ENCODE measurements at places on chromosomes 5 and 9.

- DNase-seq = no peak
These were observed 113.0 kb upstream of the TRIM32 start for GRCh38 chr9:116574027-116574679.

DNA sequence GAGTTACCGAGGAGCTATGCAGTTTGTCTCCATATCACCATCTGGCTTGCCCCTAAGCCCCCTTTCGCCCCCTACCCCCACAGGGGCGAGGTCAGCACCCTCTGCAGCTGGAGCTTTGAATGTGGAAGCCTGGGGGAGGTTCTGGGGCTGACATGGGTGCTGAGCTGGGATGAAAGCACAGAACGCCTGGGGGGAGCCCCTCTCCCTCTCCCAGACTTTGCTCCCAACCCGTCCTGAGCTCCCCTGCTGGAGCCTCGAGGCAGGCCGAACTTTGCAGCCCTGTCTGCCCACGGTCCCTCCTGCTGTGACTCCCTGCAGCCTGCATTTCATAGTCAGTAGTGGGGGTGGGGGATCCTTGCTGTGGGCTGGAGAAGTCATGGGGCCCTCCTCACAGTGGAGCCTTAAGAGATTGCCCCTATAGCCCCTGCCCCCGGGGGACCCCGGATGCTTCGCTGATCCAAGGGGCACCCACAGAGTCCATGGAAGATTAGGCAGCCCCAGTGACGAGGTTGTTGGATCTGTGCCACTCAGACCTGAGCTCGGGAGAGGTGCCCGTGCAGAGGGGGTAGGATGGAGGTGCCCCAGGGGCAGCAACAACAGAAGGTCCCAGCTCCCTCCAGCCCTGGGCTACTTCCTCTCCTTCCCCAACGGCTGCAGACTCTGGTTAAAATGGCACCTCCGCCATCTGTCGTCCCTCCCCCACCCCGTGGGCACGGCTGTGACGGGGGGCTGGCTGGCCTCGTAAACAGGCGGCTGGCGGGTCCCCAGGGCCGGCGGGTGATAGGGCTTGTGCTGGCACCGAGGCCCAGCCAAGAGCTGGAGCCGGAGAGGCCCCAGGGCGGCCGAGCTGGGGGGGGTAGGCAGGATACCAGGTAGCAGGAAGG, 162.0 kb downstream of the C9orf50 start:
- no peak for DNase-seq

DNA sequence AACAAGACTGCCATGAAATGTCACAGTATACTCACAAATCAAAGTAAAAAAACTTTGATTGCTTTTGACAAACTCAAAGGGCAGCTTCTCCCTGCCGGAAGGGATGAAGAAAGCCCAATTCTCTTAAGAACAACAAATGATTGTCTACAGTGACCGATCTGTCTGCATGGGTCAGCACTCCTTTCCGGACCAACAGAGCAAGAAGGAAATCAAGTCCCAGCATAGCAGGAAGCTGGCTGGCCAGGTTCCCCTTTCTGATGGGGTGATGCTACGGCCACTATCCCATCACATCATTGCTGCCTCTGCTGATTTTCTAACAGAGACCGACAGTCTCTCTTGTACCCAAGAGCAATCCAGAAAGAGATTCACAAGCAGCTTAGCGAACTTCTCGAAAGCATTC, 692 bp downstream of the C1QTNF3 start:
- DNase-seq = no peak

DNA sequence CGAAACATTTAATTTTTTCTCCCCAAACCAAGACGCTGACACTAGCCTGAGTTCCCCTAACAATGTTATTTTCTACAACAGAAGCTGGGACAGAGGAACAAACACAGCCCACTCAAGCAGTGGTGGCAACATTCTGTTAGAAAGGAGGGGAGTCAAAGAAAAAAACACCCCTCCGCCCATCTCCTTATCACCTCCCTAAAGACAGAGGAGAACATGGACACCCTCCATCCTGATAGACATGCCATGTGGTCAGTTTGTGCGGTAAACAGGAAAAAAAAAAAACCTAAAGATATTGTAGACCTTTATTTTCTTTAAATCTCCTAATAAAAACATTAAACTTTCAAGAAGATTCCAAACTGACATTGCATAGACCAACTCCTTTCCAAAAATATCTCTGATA, 2.9 kb upstream of the DPM2 start:
- no peak for DNase-seq

DNA sequence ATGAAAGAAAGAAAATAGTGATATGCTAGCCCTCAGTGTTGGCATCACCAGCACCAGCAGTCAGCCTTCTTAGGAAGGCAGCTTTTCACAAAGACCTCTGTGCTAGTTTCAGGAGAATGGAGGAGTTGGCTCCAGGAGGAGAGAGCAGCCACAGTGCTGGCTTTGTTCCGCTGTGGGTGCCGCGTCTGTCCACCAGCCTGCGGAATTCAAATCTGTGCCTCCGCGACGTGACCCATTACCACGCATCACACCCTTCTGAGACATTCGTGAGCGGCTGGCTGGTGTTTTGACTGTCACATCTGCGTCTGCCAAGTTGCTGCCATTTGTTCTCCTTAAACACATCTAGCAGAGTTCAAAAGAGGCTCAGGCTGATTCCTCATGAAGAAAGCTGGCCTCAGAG, 34.4 kb downstream of the SNX18 start:
- no peak for DNase-seq

GRCh38 chr5:176166427-176166826, 71.8 kb upstream of the SIMC1 start:
- DNase-seq = no peak

DNA sequence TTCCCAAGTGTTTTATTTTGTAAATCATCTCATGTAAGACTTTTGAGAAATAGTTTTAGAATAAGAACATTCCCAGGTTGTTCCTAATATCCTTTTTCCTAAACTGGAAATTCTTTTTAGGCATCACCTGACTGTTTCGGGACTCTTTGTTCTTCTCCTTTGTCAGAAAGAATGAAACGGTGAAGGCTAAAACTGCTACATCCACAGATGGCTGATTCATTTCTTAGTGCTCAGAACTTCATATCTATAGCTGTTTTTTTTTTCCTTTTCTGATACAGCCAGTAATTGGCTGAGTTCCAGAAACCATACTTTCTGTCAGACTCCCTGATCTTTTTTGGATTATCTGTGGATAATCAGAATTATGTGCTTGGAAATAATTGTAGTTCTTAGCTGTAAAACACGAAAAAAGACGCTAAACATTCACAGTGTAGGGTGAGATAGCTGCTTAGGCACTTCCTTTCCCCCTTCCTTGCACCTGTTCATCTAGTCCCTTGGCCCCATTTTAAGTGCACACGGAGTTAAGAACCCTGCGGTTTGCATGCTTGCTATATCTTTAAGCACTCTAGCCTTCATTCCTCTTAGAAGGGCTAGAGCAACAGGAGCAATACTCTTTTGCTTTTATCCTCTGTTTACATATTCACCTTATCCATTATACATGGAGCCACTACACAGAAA, 283.9 kb downstream of the PJA2 start:
- no peak for DNase-seq

DNA sequence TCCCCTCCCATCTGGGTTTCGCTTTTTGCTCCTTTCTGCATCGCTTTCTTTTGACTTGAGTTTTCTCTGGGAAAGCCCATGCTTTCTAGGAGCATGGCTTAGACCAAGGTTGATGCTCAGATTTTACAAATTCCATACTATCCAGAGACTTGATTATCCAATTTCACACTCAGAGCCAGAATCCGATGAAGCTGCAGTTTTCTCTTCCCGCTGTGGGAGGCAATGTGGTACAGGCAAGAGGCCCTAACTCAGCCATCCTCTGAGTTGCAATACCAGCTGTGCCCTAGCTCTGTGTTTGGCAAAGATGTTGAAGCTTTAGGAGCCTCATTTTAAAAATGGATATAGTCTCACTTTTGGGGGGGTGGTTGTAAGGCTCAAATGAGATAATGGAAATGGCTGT, 85.1 kb downstream of the BRINP1 start:
- DNase-seq = no peak

- no peak for DNase-seq
These were observed 40.0 kb downstream of the ADAMTS19 start for GRCh38 chr5:129500101-129500500.

- DNase-seq = no peak
These were observed 223.3 kb downstream of the SEC61B start for GRCh38 chr9:99445371-99445891.

DNA sequence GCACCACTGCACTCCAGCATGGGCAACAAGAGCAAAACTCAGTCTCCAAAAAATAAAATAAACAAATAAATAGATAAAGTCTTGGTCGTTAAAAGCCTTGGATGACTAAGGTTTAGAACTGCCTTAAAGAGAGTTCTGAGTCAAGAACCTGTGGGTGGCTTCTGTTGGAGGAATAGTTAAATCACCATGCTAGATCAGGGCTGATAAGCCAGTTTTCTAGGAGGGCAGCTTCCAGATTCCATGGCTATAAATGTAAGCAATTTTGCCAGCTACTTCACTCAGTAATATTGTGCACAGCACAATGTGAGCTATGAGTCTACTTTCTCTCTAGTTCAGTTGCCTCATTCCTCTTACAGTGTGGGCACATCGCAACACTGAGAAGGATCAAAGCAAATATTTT, 242.1 kb upstream of the NUDT12 start:
- no peak for DNase-seq

DNA sequence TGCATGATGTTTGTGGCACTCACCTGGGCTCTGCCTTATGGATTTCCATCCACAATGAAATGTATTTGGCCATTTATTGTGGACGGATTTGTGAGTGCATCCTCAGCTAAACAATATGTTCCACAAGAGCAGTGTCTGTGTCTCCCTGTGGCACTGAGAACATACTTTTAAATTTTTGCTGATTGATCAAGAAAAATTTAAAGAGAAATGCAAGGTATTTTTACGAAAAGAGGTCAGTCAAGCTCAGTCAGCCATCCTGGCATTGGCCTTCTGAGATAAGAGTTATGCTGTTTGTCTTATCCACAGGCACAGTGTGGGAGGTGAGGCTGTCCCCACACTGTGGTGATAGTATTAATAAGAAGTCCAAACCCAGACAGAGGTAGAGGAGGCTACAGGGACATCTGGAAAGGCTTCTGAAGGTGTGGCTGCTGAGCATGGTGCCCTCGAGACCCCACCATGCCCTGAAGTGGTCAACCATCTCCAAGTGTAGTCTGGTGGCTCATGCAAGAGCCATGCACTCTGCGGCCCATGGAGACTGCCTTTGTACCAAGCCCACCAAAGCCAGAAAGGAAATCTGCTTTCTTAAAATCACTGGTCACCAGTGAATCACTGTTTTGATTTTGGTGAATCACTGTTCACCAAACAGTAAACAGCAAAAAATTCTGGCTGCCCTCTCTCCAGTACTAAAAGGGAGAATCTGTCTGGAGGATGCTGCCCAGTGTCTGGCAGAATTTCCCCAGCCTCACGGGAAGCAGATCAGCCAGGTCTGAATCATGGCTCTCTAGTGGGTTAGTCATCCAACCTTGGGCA, 28.8 kb downstream of the SPOCK1 start:
- DNase-seq = no peak

Measured in GM06990 (cell line).